Forelimb muscle (tissue), 1 donor: ENCODE measurements at places on chromosomes 16 and 17. TPM values are rescaled to one million over a fixed set of nuclear protein-coding genes. Genes with fewer than 3 reads are reported as not detected.

- peak; percentile 70 for DNase-seq
Observed at GRCh38 chr16:89657442-89658220, at the start of the genes CHMP1A and SPATA33. Gene CHMP1A (minus strand): TSS chr16:89657708. CDS start chr16:89657588, 120 bp downstream. Gene SPATA33 (plus strand): TSS chr16:89657836. CDS start chr16:89657912, 76 bp downstream.

GRCh38 chr17:72618001-72618509 lies 474.4 kb downstream of the SLC39A11 start:
- no peak for DNase-seq

The PITPNC1 gene
- polyA plus RNA-seq: 9.4 TPM

GRCh38 chr17:54426296-54426886 lies 474.3 kb upstream of the TOM1L1 start:
- peak; percentile 8 for DNase-seq
